Sciatic nerve (tissue), 2 donors: ENCODE measurements at places on chromosomes 6 and 20. TPM values are rescaled to one million over a fixed set of nuclear protein-coding genes. Genes with fewer than 3 reads are reported as not detected.
A peak's percentile ranks its signal among the peaks of the same experiment; 100 is the strongest.

GRCh38 chr20:20815711-20816455 is 103.4 kb upstream of the RALGAPA2 start:
- no peak for DNase-seq

GRCh38 chr6:46690911-46691451 is 3.3 kb downstream of the TDRD6 start:
- no peak for DNase-seq

DNA sequence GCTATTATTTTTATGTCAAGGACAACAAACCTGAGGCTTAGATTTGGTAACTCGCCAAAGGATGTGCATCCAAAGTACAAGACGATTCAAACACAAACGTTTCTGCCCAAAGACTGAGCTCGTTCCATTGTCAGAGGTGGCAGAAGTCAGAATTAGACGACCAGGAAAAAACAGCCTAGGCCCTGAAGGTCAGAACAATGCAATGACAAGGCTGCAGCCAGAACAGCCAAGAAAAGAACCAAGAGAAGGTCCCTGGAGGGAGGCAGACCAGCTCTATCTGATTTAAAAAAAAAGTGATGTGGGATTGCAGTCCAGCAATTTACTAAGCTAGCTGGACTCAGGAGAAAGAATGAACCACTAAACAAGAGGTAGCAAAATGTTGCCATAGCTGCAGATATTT is 54.2 kb downstream of the NCOA7 start:
- no peak for DNase-seq

- DNase-seq, result peak; percentile 84
Observed at GRCh38 chr20:57092112-57092899, 174.1 kb downstream of the BMP7 start.

- peak; percentile 82 for DNase-seq
Observed at GRCh38 chr6:131135244-131136020, at the start of gene AKAP7. Gene AKAP7 (plus strand): TSS chr6:131135467. CDS start chr6:131135764, 297 bp downstream.

- no peak for DNase-seq
Observed at GRCh38 chr6:168989421-168989820, 264.2 kb downstream of the THBS2 start.

- no peak for DNase-seq
Observed at GRCh38 chr6:80638213-80639055, 532.0 kb downstream of the BCKDHB start.

GRCh38 chr6:163857421-163857820 is 442.9 kb downstream of the QKI start:
- no peak for DNase-seq

DNA sequence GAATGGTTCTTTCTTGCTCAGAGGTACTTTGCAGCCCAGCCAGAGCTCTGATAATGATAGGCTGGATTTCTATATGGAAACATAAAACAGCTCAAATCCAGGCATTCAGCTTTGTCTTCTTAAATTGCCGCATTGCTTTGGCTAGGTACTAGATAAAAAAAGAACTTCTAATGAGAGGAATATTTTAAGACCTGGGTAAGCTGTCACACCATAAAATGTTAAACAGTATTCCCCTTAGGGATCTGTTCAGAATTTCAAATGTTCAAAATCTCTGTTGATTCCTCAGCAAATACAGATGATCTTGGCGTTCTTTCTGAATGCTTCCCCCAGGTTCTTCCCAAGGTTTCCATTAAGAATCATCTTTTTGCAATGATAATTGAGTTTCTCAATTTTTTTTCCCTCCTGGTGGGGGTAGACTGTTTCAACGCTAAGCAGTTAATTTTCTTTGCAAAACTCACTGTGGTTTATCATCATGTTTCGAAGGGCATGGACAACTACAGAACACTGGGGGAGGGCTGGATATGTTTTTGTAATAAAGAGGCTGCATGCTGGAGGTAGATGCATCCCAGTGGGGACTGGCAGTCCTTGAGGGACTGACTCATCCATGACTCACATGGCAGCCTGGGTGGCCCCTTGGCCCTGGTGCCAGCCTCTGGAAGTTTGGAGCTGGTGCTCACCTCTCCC is 31.0 kb downstream of the TIAM2 start:
- DNase-seq, result no peak

AVP gene
- total RNA-seq, result not detected

SDCBP2 gene
- total RNA-seq, result 5.9 TPM

CALHM4 gene
- total RNA-seq, result not detected
